ENCODE measurements at places on chromosomes 1 and 21.

DNA sequence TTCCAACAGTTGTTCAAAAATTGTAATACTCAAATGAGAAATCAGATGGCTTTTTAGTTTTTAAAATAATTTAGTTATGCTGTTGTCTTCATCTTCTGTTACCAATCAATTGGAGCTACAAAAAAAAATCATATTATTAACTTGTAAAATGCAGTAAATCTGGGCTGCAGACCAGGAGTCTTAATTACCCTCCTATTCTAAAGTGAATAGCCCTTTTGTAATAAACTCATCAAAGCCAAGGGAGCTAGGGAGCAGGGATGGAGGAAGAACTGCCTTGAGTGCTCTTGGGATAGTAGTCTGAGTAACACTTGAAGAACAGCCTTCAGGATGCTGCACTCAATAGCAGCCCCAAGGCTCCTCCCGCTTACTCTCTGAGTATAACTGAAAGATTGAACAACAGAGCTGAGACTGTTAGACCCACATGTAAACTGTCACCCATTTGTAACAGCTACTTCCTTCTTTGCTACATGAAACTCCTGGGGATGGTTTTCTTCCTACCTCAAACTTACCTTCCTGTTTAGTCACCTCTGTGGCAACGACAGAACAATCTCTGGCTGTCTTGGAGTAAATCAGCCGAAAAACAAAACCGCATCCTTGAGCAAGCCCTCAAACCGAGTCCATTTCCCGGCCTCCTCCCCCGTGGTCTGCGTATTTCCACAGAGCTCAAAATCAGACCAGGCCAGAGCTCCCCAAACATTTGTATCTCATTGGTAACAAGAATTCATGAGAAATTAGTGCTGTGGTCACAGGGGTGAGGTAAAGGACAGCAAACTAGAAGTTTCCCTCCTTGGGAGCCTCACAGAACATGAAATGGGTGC is 55.9 kb downstream of the CD58 start:
- H3K36me3 ChIP-seq: peaks cover 44% of the 10 kb centered on the region
- H3K4me3 ChIP-seq: peak overlapping the region; percentile 75
- DNase-seq: peak; percentile 74
- H3K4me1 ChIP-seq: peaks cover 80% of the 10 kb centered on the region
- peak overlapping the region; percentile 97 for H3K27ac ChIP-seq
- H3K27me3 ChIP-seq: no peaks in the 10 kb centered on the region

- peaks cover 42% of the 10 kb centered on the region for H3K4me1 ChIP-seq
- H3K4me3 ChIP-seq: peak overlapping the region; percentile 88
- peaks cover 1% of the 10 kb centered on the region for H3K36me3 ChIP-seq
- no peaks in the 10 kb centered on the region for H3K27me3 ChIP-seq
- no peak for DNase-seq
- H3K27ac ChIP-seq: peak overlapping the region; percentile 80
Measured at GRCh38 chr1:52725903-52726264, 369 bp upstream of the ZYG11B start.

DNA sequence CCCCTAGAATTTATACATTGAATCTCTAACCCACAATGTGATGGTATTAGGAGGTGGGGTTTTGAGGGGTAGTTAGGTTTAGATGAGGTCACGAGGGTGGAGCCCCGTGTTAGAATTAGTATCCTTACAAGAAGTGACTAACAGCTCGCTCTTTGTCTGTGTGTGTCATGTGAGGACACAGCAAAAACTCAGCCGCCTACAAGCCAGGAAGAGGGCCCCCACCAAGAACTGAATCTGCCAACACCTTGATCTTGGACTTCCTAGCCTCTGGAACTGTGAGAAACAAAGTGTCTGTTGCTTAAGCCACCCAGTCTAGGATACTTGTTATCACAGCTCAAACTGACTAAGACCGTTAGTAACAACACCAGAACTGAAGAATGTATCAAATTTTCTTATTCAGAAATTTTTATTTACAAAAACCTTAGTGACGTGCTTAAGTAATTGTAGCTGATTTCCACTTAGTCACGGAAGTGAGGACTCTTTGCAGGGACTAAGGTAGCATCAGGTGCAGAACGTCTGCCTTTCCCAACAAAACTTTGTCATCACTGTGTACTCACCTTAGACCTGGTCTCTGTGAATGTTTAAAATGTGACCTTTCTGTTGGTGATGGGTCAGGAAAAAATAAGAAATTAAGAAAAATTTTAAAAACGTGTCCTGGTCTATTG is 24.5 kb upstream of the LRRC8C start:
- H3K4me3 ChIP-seq: peak overlapping the region; percentile 87
- H3K4me1 ChIP-seq: peaks cover 93% of the 10 kb centered on the region
- H3K27me3 ChIP-seq: no peaks in the 10 kb centered on the region
- DNase-seq: peak; percentile 61
- peaks cover 13% of the 10 kb centered on the region for H3K36me3 ChIP-seq

- H3K27ac ChIP-seq: no peak overlapping the region
- no peak for DNase-seq
- no peak overlapping the region for H3K4me3 ChIP-seq
- peaks cover 2% of the 10 kb centered on the region for H3K27me3 ChIP-seq
Measured at GRCh38 chr1:63928186-63929105, 154.6 kb downstream of the ROR1 start.

DNA sequence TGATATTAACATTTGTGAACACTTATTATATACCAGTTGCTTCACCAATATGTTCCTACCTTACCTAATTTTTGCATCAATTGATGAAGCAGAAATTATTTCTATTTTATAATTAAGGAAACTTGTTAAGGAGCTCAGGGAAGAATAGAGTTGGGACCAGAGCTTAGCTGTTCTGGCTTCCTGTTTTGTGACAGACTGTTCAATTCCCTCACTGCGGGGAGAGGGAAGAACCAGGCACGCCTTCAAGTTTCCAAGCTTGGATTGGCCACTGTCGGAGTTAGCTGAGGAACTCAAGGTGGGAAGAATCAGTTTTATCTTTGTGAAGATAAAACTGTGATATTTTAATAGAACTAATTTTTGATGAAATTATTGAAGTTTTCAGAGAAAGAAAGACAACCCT is 142.3 kb upstream of the LMO4 start:
- peaks cover 8% of the 10 kb centered on the region for H3K27me3 ChIP-seq
- H3K4me1 ChIP-seq: no peaks in the 10 kb centered on the region
- H3K36me3 ChIP-seq: no peaks in the 10 kb centered on the region
- DNase-seq: no peak
- no peak overlapping the region for H3K27ac ChIP-seq

DNA sequence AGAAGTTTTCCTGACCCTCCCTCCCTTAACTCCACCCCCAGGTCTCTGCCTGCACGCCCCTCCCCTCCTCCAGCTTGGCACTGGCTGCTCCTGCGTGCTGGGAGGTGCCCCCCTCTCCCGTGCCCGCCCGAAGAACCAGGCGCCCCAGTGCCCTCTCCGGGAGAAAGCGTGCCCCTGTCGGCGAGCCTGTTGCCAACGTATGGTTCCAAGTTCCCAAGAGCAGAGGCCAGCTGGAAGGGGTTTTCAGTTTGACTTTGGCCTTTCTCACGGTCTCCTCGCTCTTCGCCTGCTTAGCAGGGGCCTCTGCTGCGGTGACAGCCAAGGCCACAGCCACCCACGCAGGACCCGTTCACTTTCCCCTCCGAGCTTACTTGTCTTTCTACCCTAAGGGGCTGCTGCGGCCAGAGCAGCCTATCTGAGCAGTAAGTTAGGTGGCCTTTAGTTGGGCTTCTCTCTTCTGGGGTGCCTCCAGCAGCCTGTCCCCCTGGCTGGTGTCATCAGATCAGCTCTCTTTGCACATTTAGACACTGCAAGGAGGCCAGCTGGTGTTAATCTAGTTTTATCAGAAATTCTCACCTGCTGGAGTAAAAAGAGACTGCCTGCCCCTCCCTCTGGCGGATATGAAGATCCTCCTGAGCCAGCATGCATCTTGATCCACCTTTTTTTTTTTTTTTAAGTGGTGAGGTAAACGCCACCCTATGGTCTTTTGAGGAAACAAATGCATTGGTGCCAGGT is 1.5 kb downstream of the STUM start:
- no peak overlapping the region for H3K27ac ChIP-seq
- no peaks in the 10 kb centered on the region for H3K36me3 ChIP-seq
- peak overlapping the region; percentile 54 for H3K4me3 ChIP-seq
- no peak for DNase-seq
- peaks cover 5% of the 10 kb centered on the region for H3K4me1 ChIP-seq

DNA sequence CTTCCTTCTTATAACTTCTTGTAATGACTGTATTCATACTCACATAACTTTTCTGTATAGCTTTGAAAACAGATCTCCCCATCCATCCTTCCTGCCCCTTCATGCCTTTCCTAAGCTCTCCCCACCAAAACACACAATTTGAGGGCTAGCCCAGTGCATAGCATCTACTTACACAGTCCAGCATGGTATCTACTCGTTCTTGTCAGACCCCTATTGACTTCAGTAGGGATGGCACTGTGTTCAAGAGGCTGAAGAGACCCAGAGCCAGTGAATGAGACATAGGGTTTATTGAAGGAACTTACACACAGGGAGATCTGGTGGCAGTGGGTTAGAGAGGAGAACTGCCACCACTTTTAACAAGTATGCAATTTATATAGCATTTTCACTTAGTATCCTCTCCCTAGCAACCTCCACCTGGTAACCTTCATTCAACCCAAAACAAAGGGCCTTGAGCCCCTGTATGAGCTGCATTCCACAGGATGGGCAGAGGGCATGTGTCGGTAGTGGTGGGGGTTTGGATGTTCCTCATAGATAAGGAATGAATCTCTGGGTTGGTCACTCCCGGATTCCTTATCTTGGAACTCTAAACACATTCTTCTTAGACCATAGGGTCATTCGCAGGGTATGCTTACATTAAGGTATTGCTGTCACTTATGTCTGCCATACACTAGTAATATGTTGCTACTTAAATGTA is 64.9 kb upstream of the GNG12 start:
- no peaks in the 10 kb centered on the region for H3K36me3 ChIP-seq
- no peaks in the 10 kb centered on the region for H3K4me1 ChIP-seq
- H3K27ac ChIP-seq: no peak overlapping the region
- no peak overlapping the region for H3K4me3 ChIP-seq

DNA sequence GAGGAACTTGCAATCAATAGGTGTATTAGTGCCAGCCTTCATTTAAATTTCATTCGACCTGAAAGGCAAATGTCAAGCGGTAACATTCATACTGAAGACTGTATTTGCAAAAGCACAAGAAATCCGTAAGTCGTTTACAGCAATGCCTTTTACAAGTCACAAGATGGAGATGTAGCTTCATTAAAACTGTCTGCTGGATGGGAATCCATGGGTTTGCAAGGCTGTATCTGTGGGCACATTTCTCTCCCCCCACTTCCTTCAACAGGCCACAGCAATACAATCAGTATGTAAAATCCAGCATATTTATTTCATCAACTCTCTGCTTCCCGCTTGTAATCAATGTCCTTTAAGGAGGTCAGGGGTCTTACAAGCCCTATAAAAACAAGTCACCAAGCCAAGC is 147.1 kb downstream of the SLC45A1 start:
- no peak overlapping the region for H3K4me3 ChIP-seq
- DNase-seq: no peak
- no peak overlapping the region for H3K27ac ChIP-seq
- H3K4me1 ChIP-seq: peaks cover 27% of the 10 kb centered on the region
- H3K36me3 ChIP-seq: peaks cover 28% of the 10 kb centered on the region
- no peaks in the 10 kb centered on the region for H3K27me3 ChIP-seq

- DNase-seq: peak; percentile 11
- H3K36me3 ChIP-seq: no peaks in the 10 kb centered on the region
- H3K27ac ChIP-seq: peak overlapping the region; percentile 72
- peaks cover 3% of the 10 kb centered on the region for H3K27me3 ChIP-seq
- peak overlapping the region; percentile 0 for H3K4me3 ChIP-seq
Measured at GRCh38 chr1:9410737-9411297, 118.1 kb downstream of the SPSB1 start.

- no peak overlapping the region for H3K27ac ChIP-seq
- peaks cover 4% of the 10 kb centered on the region for H3K36me3 ChIP-seq
- peaks cover 7% of the 10 kb centered on the region for H3K4me1 ChIP-seq
- H3K27me3 ChIP-seq: peaks cover 15% of the 10 kb centered on the region
Measured at GRCh38 chr1:206878456-206878855, 13.0 kb downstream of the IL20 start.

GRCh38 chr1:206915030-206915735 is 6.6 kb downstream of the FCMR start:
- peaks cover 3% of the 10 kb centered on the region for H3K27me3 ChIP-seq
- DNase-seq: no peak
- peaks cover 63% of the 10 kb centered on the region for H3K36me3 ChIP-seq
- no peak overlapping the region for H3K27ac ChIP-seq
- peaks cover 62% of the 10 kb centered on the region for H3K4me1 ChIP-seq
- no peak overlapping the region for H3K4me3 ChIP-seq

Data from activated T-helper 1 cell treated with anti-CD3 and anti-CD28 coated beads, Interleukin-12 subunit alpha, Interleukin-12 subunit beta, Interleukin-2, Interleukin-4 antibody, amounts not matched to agents 30 ng/mL and 10 ng/mL and 1 ng/mL, durations not matched to agents 14 hours and 24 hours and 36 hours (primary cell).